ENCODE measurements at places on chromosomes 3 and 15.
A peak's percentile ranks its signal among the peaks of the same experiment; 100 is the strongest.

DNA sequence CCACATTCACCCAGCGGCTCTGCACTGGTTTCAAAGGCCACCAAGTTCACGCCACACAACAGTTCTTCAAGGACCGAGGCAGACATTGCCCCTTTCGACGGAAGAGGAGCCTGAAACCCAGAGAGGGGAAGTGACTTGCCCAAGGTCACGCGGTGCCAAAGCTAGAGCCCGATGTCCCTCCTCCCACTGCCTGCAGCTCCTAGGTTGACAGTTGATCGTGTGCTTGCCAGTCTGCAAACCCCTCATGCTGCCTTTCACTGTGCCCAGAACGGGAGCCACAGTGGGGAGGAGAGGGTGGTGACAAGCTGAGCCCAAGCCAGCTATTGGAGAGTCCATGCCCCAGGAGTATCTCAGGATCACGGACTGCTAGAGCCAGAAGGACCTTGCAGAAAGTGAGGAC is 230.9 kb downstream of the XXYLT1 start:
- no peak for DNase-seq

GRCh38 chr3:35426366-35426958 is 212.9 kb upstream of the ARPP21 start:
- no peak for DNase-seq

- no peak for DNase-seq
Measured at GRCh38 chr3:37214076-37214475, 39.7 kb upstream of the LRRFIP2 start.

DNA sequence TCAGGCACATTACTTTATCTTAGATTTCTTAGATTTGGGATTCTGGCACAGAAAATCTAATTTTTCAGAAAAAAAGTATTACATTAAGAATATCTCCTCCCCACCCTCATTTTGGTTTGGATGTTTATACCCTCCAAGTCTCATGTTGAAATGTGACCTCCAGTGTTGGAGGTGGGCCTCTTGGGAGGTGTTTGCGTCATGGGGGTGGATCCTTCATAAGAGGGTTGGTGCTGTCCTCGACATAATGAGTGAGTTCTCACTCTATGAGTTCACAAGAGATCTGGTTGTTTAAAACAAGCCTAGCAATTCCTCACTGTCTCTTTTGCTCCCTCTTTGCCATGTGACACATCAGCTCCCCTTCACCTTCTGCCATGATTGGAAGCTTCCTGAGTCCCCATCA is 45.6 kb upstream of the WWTR1 start:
- DNase-seq, result no peak

- no peak for DNase-seq
Measured at GRCh38 chr3:139518926-139519842, 20.4 kb downstream of the RBP1 start.

DNA sequence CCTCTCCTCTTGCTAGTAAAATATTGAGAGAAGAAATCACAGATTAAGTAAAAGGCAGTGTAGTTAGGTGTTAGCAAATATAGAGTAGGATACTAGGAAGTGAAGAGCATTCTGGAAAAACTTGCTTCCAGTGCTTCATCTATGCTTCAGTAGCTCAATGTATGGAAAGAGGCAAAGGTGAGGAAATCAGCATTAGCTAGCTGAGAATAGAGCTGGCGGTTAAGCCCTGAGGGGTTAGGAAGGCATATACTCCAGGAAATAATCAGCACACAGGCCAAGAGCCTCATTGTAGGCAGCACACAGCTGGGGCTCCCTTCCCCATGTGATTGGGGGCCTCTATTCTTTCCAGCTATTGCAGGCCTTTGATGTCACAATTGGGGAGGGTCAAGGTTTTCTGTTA is 13.8 kb downstream of the RCCD1 start:
- DNase-seq, result no peak

DNA sequence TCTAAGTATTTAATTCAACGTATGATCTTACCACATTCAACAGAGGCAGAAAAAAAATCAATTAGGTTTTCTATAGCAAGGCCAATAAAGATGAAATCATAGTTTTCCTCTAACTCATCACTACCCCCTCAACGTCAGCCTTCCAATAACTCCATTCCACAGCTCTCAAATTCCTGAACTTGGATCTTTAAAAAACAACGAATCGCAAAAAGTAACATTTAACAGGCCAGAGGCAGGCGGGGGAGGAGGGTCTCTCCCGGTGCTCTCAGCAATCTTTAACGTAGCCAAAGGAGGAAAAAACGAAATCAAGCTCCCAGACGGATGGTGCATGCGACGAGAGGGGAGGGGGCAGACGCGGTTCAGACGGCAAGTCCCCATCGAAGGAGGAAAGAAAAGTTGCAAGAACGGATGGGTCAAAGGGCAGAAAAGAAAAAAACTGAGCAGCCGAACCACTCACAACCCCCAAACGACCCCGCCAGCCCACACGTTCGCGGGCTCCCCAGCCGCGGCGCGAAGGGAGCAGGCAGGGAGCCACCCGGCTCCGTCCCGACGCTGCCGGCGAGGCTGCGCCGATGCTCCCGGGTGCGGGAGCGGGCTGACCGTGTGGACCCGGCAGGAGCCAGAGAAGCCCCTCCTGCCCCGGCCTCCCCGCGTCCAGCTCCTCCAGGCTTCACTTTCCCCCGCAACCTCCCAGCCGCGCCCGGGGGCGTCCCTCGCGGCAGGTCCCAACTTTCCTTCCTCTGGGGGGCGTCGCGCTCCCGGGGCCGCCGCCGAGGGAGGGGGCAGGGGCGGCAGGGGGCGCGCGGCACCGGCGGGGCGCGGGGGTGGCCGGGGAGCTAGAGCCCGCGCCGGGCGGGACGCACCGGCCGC is 703 bp downstream of the PEAK1 start:
- peak; percentile 19 for DNase-seq

DNA sequence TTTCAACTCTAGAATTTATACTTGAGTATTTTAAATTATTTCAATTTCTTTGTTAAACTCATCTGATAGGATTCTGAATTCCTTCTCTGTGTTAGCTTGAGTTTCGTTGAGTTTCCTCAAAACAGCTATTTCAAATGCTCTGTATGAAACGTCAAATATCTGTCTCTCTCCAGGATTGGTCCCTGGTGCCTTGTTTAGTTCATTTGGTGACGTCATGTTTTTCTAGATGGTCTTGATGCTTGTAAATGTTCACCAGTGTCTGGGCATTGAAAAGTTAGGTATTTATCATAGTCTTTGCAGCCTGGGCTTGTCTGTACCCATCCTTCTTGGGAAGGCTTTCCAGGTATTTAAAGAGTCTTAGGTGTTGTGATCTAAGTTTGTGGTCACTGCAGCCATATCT is 151.1 kb downstream of the KCNAB1 start:
- DNase-seq, result no peak

DNA sequence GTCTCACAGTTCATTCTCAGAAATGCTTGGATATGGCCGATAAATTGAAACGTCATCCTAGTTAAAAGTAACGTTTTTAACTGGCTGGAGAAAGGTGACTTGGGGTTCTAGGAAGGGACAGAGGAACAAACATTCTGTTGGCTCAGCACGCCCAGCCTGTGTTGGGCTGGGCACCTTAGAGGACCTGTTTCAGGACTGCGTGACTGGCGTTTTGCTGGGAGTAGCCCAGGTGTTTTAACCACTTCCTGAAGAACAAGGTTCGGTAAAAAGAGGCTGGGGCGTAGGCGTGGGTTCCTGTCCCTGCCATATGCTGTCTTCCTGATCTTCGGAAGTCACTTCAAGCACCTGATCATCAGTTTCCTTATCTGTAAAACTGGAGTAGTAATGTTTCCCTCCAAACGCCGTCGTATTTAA is 1.1 kb upstream of the TLNRD1 start:
- peak; percentile 36 for DNase-seq

DNA sequence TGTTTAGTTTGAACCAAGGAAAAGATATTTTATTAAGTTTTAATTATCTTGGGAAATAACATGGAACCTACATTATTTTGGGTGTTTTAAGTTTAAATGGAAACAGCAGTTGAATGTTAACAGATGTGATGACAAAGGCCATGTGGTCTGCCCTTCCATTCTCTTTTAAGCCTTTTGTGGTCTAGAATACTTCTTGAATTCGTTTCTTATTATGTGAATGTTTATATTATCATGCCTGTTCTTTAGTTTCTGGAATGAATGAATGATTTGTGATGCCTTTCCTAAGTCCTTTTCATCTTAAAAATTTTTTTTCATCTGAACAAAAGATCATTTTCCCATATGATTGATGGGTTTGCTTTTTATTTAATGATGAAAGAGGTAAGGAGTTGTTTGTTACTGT is 44.6 kb downstream of the SNRK start:
- DNase-seq, result no peak

DNA sequence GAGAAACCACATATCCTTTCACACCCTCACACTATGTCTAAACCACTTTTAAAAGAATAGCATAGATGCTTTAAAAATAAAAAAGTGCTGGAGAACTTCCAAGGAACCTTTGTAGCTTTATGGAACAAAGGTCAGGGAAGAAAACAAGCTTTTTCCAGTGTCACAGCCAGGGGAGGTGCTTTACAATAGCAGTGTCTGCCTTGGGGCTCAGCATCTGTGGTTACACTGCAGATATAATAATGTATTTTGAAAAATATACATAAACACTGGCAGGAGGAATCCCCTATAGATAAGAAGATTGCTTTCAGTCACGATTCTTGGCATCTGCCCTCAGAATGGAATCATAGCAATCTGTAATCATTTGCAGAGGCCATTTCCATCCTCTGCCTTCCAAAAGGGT is 362.4 kb upstream of the LRRC3B start:
- no peak for DNase-seq

GRCh38 chr3:43962043-43962442 is 271.3 kb downstream of the ABHD5 start:
- DNase-seq, result no peak

DNA sequence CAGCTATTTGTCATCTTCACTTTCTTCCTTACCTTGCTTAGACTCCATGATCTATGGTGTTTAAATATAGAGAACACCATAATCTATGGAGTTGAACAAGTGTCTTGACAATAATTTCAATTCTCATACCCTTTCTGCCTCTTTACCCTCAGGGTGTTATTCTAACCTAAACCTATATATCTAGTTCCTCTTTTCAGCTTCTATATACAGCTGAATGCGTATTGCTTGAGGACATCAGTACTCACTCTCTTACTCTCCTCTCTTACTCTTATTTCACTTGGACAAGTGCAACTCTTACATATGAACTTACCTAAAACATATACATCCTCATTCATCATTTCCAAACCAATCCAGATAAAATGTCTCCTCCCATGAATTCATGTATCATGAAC is 187.1 kb downstream of the RAP2B start:
- DNase-seq, result no peak

GRCh38 chr3:121894301-121894990 is at the start of gene SLC15A2:
Gene SLC15A2, plus strand, starts transcription at chr3:121894401. Its CDS starts 76 bp downstream, at chr3:121894477.
- DNase-seq, result no peak

GRCh38 chr3:42935472-42935871 is 29.5 kb downstream of the ZNF662 start:
- no peak for DNase-seq

DNA sequence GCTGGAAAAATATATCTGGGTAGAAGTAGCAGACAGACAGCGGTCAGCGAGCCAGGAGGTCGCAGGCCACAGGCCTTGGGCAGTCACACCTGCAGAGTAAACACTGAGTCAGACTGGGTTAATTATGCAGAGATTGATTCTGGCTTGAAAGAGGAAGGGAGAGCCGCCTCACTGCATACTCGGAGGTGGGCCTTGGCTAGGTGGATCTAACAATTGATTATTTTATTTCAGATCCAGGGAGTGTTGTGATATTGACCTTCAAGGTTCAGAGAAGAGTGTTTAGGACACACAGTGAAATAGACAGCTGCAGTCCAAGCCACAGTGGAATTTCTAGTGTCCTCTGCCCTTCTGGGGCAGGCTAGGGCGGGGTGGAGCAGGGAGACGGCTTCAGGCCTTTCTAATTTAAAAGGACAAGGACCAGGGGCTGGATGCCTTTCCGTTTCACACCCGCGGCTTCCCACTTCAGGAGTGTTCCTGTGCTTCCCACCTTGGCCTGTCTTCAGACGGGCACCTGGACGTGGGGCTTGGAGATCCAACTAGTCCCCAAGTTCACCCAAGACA is 237.3 kb downstream of the XXYLT1 start:
- no peak for DNase-seq

- no peak for DNase-seq
Measured at GRCh38 chr3:147572970-147573340, 163.8 kb downstream of the ZIC1 start.

- no peak for DNase-seq
Measured at GRCh38 chr3:102095383-102095782, 246.1 kb downstream of the NFKBIZ start.

- peak; percentile 66 for DNase-seq
Measured at GRCh38 chr3:39255503-39256325, 24.1 kb downstream of the CX3CR1 start.

DNA sequence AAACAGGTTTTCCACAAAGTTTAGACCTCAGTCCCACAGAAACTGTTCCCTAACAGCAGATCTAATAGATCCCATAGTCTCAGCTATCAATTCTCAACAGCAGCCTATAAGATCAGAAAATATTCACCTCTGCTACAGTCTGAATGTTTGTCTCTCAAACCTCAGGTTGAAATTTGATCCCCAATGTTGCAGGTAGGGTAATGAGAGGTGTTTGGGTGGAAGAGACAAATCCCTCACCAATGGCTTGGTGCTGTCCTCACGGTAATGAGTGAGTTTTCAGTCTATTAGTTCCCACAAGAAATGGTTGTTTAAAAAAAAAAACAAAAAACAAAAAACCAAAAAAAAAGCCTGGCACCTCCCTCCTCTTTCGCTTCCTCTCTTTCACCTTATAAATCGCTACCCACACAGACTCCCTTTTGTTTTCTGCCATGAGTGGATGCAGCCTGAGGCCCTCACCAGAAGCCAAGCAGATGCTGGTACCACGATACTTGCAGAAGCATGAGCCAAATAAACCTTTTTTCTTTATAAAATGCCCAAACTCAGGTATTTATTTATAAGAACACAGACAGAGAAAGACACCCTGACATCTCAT is 14.2 kb downstream of the ZNF280D start:
- DNase-seq, result no peak

DNA sequence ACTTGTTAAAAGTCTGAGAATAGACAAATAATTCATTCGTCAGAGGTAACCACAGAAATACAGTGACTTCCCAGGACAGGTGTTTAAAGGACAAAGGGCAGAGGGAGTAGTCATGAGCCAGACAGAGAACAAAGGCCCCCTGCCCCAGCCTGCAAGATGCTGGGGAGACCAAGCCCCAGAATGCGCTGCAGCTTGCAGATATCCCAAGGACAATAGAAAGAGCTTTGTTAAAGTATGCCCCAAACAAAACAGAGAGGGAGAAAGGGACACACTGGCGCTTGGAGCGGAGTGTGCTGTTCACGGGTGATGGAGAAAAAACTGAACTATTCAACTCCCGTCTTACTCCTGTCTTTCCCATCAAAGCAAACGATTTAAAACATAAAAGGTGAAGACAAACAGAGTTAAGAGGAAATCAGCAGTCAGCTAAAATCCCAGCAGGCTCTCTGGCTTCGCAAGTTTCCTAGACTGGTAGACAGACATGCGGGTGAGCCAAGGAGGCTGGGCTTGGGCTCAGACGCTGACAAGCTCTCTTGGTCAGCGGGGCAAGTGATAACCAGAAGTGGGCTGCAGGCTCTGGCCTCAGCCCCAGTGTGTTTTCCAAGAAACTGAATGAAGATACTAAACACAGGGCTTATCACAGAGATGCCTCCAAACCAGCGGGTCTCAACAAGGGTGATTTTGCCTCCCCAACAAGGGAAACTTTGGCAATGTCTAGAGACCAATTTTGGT is 130.1 kb downstream of the UACA start:
- DNase-seq, result no peak

- no peak for DNase-seq
Measured at GRCh38 chr3:116423374-116423773, 21.9 kb downstream of the LSAMP start.

Measured in GM19239 (cell line).